GM23338 (cell line): ENCODE measurements at places on chromosomes 1 and 21.

DNA sequence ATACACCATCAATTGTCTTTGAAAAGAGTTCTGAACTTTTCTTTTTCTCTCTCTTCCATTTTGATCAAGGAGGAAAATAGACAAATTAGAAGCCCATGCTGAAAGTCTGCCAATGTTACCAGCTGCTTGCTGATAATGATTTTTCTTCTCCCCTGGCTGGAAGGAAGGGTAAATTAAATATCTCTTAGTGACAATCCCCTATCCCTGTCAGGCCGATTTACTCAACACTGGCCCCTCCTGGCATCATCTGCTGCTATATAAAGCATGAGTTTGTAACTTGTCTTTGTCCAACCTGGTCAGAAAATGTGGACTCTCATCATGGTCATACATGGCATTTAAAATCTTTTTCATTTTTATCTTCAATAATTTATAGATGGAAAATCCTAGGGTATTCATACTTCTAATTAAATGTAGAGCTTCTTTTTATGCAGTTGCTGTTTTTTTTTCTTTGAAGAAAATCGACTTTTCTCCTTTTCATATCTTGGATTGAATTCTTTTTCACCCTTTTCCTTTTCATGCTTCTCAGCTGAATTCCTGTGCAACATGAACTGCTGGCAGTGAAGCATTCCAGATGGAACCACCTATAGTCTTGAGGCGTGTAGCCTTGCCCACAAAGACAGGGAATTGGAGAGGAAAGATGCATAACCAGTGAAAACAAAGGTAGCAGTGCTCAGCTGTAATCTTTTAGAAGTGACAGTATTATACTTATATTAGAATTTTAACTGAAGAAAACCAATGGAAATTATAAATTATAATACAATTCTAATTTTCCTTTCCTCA is 214.7 kb upstream of the PTGFR start:
- DNase-seq: no peak

- no peak for DNase-seq
Observed at GRCh38 chr1:7262611-7263010, 477.4 kb downstream of the CAMTA1 start.

GRCh38 chr1:182653986-182654385 is 30.4 kb downstream of the RGS8 start:
- DNase-seq: no peak

DNA sequence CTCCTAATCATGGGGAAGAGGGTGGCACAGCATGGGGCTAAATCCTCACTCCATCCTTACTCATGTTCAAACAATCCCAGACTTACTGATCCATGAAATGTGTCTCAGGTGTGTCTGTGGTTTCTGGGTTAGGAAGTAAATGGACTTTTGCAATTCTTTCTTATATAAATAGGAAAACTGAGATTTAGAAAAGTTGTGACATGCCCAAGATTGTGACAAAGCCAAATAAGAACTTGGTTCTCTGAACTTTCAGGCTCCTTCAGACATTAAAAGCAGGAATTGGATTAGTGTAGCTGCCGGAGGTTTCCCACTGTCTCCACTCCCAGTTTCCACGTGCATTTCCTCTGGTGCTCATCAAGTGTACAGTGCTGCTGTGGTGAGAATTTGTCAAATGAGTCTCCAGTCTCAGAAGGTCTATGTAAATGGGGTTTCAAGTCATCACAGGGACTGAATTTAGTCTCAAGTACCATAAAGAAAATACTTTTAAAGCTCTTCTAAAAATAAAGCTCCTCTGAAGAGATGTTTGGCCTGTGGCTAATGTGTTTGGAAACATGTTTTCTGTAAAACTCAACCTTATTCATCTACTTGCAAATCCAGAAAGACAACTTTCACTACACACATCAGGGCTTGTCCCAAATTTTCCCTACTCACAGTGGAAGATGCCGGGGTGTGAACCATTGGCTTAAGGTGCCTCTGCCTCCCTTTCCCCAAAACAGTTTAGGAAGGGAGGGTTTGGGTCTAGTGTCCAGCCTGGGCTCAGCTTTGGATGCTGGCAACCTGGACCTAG is 115.2 kb downstream of the NGF start:
- DNase-seq: no peak

DNA sequence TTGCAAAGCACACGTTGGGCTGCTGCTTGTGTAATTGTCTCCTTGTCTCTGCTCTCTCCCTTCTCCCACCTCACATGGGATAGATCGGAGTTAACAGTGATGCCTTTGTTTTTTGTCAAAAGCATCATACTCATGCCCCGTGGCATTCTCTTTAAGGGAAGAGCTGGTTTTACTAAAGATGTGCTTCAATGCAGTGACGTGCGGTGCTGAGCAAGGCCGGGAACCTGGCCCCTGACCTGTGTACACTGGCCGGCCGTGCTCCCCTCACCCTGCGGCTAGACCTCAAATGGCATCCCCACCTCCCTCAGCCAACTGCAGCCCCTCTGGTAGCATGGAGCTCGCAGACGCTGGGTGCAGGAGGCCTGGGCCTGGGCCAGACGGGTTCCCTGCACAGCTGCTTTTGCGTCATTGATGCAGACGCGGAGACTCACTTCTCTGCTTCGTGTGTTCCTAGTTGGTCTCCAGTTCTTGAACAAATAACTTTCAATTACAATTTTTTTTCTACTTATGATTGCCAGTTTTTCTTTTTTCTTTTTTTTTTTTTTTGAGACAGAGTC is 19.9 kb downstream of the AGPAT3 start:
- DNase-seq: no peak

DNA sequence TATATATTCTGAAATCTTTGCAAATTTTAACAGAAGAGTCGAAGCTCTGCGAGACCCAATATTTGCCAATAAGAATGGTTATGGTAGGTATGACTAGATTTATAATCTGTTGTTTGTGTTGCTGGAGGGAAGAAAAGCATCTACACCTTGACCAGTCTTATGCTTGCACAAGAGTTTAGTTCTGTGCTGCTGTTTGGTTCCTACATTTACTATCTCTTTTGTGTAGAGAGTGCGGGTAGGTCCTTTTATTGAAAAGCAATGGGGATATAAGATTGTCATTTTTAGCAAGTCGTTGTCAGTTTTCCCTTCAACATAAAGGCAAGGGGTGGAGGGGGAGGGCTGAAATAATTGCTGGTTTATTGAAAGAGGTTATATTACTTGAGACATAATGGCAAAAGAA is 396 bp downstream of the ELAVL4 start:
- no peak for DNase-seq

- peak; percentile 86 for DNase-seq
Observed at GRCh38 chr1:203702130-203702577, 62.8 kb upstream of the LAX1 start.

DNA sequence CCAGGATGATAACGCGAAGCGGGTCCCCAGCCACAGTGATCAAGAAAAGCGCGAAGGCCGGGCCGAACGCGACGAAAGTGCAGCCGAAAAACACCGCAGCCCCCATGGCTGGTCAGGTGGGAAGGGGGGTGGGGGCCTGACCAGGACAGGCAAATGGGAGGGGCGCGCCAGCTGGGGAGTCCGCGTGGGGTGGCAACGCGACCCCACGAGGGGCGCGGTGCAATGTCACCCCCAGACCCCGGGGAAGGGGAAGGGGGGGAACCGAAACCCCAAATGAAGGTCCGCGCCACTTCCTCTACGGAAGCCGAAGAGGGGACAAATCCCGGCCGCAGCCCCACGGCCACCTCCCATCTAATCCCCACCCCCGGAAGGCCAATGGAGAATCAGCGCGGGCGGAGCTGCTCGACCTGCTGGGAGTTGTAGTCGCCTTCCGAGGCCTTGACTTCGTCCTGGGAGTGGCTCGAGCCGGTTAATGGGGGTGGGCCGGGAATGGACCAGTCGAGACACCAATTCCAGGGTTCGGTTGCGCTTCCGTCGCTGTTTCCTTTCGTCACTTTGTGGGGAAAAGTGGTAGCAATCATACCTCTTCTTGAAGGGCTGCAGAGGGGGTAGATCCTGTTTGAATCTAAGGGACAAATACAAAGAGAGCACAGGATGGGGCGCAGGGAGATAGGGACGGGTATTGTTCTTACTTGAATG is at the start of gene APH1A:
TSS of gene APH1A (minus strand) at position 312 of the 699 bp plus-strand sequence. CDS start at position 106, 206 bp downstream.
- peak; percentile 99 for DNase-seq

DNA sequence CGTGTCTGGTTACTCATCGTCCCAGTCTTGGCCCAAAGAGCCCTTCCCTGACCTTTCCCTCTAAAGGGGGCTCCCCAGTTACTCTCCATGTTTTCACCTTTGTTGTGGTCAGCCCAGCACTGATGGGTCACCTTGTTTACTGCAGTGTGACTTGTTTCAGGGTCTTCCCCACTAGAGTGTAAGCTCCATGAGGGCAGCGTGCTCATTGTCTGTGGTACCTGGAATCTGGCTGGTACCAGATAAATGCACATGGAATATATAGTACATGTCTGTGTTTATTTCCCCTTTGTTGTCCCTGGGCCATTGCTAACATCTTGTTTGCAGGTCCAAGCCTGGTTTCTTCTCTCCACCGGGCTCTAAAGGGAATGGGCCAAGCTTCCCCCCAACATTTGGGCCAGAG is 22.7 kb upstream of the TENT5B start:
- DNase-seq: no peak

DNA sequence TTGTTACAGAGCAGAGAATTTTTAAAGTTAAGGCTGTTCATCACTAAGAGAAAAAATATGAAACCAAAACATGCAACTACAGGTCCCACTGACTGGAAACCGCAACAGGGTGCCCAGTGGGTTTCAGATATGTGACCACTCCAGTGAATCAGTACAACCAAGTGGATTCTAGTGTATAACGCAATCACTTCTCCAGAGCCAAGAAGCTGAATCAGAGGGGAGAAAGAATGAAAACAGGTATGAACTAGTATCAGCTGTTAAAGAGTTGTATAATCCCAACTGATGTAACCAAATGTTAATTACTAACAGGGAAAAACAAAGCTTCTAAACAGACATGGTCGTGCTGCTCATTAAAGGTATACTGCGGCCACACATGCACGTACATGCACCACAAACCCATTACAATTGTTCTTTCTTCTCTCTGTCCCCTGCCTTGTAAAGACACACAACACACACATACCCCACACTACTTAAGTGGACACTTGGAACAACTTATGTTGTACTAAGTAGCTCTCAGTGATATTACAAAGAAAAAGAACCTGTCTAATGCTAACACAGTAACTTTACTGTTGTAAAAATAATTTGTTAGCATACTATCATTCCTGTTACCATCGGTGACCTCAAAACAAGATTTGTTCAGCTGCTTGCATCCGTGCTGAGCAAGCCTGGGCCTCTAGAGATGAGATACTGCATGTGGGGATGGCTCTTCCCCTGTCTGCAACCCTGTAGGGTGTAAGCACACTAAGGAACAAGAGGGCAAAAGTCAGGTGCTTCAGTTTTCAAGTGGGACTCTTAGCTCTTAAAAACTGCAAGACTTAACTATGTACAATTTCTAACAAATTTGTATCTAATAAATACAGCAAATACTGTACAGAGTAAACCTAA is 74.2 kb downstream of the PTPN14 start:
- DNase-seq: no peak

GRCh38 chr1:244782056-244782455 is 53.4 kb upstream of the COX20 start:
- DNase-seq: no peak

DNA sequence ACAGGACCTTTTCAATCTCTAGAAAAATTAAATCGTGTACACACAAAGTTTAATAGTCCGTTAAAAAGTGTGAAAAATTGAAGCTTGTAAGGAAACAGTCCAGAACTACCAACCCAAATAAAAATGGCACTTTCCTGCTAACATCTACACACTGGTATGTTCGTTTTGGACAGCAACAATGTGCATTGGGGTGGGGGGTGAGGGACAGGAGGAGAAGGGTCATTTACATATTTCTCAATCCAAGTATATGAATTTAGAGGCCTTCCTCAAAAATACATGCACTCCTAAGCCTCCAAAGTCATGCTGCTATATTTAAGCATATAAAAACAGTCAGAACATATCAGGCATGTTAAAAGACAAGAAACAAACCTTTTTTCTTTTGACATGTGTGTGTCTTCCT is 2.5 kb downstream of the PPP1R15B start:
- DNase-seq: no peak

GRCh38 chr1:9792156-9793042 is 31.4 kb downstream of the CLSTN1 start:
- DNase-seq: peak; percentile 88

GRCh38 chr1:8303141-8303540 is 14.8 kb upstream of the SLC45A1 start:
- DNase-seq: no peak

- peak; percentile 85 for DNase-seq
Observed at GRCh38 chr21:31557421-31558188, 101.9 kb upstream of the SOD1 start.

DNA sequence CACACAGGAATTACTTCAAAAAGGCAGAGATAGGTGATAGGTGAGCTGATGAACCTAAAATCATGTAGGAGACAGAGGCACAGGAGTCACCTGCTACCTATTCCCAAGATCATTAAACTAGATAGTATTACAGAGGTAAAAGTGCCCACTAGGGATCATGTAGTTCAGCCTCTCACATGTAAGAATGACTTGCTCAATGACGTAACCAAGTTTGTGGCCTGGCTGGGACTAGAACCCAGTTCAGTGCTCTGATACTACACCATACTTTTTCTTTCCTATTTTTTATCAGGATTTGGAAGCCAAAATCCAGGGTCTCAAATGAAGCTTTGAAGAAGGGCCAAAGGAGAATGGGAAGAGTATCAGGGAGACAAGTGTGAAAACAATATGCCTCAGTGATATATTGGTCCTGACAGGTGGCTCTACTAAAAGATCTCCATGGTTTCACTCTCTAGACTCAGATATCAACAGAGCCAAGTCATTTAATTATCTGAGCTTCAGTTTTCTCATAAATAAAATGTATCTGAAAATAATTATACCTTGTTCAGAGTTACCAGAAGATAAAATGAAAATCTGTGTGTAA is 87.3 kb upstream of the SLFNL1 start:
- no peak for DNase-seq

- DNase-seq: no peak
Observed at GRCh38 chr1:162219461-162219860, 150.0 kb downstream of the NOS1AP start.

- no peak for DNase-seq
Observed at GRCh38 chr21:45872902-45873301, 108.7 kb upstream of the COL6A1 start.

- DNase-seq: no peak
Observed at GRCh38 chr1:219749370-219749769, 136.5 kb upstream of the ZC3H11B start.

DNA sequence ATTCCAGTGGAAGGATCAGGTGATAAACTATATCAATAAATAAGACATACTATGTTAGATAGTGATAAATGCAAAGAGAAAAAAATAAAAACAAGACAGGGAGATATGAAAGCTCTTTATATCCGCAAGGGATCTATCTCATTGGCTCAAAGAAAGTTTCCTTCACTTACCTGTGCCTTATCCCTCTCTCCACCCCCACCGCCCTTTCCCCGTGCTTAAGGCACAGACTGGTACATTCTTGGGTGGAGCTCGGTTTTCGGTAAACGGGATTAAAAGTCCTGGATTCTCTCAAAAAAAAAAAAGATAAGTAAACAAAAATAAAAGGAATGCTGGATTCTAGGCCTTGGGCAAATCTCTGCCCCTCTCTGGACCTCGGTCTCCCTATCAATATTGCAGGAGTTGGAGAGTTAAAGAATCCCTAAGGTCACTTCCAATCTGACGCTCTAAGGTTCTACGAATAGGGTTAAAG is 593 bp upstream of the DNAJC16 start:
- DNase-seq: peak; percentile 45
